Activated naive CD4-positive, alpha-beta T cell treated with Interleukin-2 at 50 U/mL for 16 hours (primary cell): ENCODE measurements at places on chromosomes 7 and 10.

DNA sequence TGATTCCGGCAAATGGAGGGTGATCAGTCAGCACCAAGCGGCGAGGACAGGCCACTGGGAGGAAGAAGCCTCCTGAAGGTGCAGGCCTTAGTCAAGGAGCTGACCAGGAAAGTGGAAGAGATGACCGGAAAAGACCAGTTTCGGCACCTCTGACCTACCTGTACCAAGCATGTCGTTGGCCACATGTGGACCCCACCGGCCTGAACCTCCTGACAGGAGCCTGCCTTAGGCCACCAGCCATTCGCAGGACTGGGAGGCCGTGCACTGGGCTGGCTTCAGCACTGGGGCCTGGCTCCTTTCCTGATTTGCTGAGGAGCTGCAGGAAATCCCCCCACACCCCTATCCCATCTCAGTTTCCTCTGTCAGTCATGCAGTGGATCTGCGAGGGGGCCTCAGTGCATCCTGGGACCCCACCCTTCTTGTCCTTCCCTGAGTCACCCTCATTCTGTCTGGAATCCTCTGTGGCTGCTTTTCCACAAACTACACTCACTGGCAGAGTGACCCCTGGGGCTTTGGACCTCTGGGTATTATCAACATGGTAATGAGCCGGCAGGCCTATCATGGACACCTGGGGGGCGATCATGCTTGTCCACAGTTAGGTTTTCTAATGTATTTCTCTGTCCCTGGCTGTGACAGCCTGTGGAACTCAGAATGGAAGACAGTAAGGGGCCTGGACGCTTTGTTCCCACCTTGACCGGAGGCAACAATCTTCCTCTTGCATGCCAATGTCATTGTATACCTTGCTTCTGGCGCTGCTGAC is 33.0 kb downstream of the RAMP3 start:
- no peak for DNase-seq

DNA sequence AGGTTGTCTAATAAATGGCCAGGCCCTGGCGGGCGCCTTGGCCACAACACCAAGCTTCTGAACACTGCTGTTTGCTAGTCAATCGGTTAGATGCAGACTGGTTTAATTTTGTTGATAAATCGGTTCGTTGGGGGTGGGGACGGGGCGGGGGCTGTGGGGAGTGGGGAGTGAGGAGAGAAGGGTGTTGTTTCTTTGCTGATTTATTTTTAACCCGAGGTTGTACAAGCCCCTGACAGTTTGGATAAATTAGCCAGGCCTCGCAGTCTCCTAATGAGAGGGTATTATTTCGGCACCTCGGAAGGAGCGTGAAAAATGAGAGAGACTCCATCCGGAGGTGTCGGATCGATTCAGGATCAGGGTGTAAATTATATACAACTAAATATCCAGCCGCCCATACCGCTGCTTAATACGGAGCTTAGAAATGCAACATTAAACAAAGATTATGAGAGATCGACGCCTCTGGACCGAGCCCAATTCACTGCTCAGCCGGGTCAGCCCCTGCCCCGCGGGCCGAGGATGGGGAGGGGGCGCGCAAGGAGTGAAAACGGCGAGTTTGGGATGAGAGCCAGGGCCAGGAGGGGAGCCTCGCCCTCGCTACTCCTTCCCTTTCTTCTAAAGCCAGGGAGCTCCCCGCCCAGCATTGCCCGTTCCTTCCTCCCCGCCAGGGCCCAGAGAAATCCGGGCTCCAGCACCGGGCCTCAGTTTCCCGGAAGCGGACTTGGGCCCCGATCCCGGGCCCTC is 8.0 kb downstream of the UNCX start:
- DNase-seq: no peak

GRCh38 chr7:139332697-139333359 is 8.3 kb upstream of the FMC1 start:
- DNase-seq: no peak

GRCh38 chr7:69651101-69651590 is 52.9 kb downstream of the AUTS2 start:
- DNase-seq: no peak

GRCh38 chr10:48241332-48241731 is 33.2 kb downstream of the FRMPD2 start:
- no peak for DNase-seq

GRCh38 chr7:74482197-74482467 is 28.4 kb downstream of the GTF2IRD1 start:
- no peak for DNase-seq

DNA sequence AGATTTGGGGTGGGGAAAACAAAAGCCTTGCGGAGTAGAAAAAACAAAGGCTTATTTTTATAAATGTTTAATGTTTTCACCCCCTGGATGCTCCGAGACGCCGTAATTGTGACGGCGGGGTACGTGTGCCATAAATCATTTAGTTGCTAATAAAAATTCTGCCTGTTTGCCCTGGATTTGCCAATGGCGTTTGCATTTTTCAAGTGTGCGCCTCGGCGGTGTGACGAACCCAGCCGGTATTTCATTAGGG is 2.5 kb upstream of the TNRC18 start:
- DNase-seq: no peak

- no peak for DNase-seq
These were observed 221.0 kb upstream of the FZD1 start for GRCh38 chr7:91043186-91043585.

DNA sequence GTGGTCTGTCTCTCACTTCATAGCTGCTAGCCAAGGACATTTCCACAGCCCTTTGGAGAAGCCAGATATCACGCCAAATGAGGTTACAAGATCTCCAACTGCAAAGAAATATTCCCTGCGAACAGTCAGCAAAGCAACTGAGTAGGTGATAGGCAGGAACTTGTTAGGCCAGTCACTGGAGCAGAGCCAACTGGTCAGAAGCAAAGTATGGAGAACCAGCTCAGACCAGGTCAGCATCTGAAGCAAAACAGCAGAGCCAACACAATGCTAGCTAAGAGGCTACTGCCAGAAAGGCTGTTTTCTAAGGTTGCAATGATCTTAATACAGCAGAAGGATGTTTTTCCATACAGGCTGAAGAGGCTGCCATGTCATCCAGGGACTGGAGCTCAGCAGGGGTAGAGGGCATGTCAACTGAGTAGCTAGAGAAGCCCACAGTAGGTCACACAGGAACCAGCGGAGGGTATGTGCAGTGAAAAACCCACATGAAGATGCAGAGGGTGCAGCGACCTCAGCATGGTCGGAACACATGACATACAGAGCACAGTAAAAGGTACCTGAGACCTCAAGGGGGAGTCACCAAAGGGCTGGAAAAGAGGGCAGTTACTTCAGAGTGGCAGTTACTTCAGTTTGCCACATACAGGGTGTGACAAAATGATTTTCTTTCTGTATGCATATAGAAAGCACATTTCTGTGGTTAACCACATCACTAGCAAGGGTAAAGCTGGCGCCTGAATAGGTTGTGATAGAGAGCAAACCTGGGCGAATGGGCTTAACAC is 8.9 kb downstream of the SEC31B start:
- DNase-seq: peak; percentile 58

DNA sequence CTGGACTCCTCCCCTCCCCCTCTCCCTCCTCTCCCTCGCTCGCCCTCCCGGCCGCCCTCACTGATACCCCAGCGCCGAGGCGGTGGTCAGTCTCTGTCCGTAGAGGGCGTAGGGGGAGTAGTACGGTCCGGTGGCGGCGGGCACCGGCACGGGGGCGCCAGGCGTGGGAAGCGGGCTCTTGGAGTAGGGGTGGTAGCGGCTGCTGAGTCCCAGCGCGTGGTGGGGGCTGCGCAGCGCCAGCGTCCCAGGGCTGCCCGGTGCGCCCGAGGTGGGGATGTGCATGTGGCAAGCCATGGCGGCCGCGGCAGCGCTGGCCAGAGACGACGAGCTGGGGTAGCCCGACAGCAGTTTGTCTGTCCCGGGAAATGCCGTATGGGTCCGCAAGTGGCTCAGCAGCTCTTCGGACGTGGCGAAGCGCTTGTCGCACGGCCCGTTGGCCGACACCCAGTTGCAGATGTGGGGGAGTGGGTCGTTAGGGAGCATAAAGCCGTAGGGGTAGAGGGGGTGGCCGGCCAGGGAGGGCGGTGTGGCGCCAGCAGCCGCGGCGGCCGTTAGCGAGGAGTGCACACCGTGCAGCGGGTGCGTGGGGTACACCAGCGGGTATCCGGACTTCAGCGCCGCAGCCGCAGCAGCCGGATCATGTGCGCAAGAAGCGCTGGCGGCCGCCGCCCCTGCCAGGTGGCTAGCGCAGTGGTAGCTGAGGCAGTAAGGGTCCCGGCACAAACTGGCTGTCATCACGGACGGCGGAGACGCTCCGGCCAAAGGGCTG is 2.7 kb downstream of the ZNF503 start:
- no peak for DNase-seq

DNA sequence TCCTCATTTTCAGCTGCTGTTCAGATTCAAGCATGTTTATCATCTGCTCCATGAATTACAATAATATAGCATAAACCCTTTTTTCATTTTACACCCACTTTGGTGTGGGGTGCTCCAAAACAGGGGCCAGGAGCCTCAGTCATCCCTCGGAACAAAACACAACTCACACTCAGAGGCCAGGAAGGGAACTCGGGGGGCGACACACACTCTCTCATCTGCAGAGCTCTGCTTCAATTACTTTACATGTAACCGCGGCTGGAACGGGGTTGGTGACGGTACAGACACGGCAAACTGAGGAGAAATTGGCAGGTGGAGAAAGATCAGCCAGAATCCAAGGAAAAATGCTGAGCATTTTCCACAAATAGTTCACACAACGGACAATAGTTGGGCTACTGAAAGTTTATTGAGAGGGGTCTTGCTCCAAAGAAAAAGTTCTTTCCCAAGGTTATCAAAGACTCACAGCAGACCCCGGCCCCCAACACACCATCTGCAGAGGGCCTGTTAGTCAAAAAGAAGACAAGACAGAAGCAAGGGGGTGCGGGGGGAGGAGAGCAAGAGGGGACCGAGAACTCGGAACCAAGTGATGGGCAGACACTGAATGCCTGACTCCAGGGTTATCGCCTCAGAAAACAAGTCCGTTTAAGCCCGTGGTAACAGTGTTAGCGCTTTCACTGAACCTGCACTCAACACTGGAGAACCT is 20.5 kb downstream of the DIP2C start:
- DNase-seq: no peak

- DNase-seq: peak; percentile 63
These were observed 12.4 kb downstream of the CALY start for GRCh38 chr10:133324198-133324792.

DNA sequence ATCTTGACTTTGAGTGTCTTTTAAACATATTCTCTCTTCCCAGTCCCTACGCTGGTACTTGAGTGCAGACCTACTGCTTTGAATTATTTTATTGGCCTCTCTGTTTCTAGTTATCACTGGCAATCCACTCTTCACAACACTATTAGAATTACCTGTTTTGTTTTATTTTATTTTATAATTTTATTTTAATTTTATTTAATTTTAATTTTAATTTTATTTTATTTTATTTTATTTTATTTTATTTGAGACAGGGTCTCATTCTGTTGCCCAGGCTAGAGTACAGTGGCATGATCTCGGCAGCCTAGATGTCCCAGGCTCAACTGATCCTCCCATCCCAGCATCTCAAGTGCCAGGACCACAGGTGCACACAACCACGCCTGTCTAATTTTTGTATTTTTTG is 6.8 kb downstream of the STK17A start:
- no peak for DNase-seq

DNA sequence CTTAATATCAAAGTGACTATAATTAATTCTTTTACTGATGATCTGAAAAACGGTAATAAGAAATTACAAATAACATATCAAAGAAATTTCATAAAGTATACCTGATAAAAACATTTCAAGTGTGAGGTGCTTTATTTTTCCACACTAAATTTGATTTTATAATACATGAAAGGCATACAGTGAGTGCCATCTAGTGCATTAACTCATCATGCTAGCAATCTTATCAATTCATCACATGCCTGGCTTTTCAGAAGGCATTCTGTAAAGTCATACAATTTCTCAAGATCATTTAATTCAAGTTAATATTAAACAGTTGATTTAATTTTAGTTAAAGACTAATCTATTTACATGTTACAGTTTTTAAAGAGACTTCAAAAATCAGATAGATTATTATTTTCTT is 1020.9 kb downstream of the GATA3 start:
- no peak for DNase-seq

- DNase-seq: no peak
These were observed 56.1 kb downstream of the HIBADH start for GRCh38 chr7:27606270-27607209.

DNA sequence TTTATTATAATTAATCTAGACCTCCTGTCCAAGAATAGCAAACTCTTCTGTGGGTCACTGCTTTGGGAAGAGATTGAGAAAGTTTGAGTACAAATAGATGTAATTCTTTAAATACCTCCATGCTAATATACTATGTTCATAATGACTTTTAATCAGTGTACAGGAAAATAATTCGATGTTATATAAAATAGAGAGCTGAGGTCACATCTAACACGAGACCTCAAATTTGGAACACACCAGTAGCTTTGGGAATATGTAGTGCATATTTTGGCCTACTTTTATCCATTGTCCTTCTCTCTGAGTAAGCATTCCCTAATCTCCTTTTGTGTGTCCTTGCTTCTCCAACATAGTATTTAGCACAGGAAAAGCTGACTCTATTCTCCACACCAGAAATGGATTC is 27.3 kb upstream of the CABCOCO1 start:
- no peak for DNase-seq

DNA sequence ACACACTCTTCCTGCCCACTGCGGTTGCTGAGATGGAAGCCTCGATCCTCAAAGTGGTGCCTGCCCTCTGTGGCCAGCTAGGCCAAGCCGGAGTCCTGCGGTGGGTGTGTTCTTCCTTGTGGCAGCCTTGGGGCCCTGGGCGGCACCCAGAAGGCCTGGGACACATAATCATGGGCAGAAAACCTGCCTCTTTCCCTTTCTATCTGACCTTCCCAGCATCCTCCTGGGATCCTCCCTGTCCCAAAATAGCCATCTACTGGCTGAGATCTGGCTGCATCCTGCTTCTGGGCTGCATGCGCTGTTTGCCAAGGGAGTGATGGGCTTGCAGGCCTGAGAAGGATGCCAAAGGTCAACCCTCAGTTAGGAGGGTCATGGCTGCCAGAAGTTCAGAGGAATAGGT is 23.9 kb downstream of the COL13A1 start:
- DNase-seq: no peak

DNA sequence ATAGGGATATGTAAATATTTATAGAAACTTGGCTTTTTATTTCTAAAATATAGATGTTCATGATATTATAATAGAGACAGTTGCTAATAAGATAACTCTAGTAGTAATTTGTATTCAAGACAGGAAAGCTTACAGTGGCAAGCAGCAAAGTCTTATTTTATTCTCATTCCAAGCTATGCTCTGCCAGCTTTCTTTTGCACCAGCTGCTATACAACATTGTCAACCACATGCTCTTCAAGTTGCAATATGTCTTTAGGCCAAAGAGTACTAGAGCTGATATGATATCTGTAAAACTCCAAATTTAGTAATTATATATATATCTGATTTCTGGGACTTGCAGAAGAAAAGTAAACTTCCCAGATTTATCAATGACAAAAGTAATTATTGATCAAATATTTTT is 350.1 kb downstream of the HGF start:
- DNase-seq: no peak

DNA sequence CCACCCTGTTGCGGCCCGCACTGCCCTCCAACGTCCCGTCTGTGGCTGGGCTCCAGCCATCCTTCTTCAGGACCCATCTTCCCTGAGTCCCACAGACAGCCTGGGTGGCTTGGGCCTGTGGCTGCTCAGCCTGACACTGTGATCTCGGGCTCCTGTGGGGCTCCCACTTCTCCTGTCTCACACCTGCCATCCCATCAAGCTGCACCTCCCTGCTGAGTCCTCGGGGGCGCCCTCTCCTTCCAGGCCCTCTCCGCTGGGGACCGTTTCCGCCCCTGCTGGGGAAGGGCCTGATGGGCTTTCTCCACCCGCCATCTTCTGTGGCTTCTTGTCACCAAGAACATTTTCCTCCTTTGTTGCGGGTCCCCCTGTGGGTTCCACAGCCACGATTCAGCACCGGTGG is 173.8 kb upstream of the PPP2R2D start:
- no peak for DNase-seq
